ENCODE measurements at places on chromosomes 3 and 15.

- no peak for DNase-seq
Observed at GRCh38 chr15:66309828-66310227, 16.5 kb downstream of the DIS3L start.

DNA sequence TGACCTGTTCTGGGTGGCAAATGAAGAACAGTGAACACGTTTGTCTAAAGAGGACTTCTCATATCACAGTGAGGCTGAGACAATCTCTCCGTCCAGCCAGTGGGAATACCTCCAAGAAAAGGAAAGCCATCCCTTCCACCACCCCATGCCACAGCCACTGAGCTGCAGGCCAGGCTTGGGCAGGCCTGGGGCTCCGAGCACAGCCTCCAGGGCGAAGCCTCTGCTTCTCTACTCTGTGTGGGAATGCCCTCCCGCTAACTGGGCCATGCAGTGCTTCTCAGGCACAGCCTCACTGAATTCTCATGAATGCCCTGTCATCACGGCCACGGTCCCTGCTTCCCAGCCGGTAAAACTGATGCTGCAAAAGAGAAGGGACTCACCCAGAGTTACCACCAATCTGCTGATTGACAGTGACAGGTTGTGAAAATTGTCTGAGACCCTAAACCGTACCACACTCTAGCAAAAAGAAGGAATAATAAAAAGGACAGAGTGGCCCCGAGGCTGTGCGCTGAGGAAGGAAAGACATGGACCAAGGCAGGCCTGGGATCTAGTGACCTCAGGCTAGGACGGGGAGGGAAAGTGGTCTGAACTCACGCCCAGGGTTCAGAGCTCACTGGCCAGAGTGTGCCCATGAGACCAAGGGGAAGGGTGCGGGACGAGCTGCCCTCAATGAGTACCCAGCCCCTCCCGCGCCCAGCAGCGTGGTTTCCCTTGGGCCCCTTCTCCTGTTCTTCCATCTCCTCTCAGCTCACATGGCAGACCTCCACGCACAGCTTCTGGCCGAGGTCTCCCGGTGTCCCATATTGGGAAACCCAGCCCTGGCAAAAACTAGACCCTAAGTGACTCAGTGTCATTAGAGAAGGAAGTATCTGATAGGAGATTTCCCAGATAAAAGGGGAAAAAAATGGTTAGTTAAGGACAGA lies 52.8 kb downstream of the DHX30 start:
- DNase-seq, result no peak

DNA sequence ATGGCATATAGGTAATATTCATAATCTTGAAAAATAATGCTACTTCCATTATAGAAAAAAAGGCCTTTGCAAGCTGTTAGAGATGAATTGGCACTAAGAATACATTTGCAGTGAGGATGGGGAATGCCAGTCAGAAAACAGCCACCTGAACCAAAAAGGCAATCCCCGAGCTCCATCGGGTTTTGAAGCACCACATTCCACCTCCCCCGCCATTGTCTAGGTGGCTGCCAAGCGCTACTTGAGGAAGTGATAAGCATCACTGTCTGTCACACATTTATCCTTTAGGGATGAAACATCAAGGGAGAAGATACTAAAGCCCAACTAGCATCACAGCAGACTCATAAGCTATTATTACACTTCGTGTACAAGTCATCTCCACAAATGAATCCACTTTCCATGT lies 112.8 kb downstream of the OSBPL10 start:
- no peak for DNase-seq

DNA sequence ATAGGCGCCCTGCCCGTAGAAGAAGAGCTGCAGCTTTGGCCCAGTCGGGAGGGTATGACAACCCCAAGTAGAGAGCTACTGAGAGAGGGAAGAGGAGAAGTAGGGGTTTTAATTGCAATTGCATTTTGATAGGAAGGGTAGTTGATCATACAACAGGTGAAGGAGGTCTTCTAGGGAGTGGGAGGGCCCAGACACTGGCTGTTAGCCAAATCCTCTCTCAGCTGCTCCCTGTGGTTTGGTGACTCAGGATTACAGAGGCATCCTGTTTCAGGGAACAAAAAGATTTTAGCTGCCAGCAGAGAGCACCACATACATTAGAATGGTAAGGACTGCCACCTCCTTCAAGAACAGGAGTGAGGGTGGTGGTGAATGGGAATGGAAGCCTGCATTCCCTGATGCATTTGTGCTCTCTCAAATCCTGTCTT lies 408.9 kb upstream of the THBS1 start:
- no peak for DNase-seq

- DNase-seq, result no peak
Observed at GRCh38 chr15:65910341-65910740, 41.0 kb downstream of the RAB11A start.

DNA sequence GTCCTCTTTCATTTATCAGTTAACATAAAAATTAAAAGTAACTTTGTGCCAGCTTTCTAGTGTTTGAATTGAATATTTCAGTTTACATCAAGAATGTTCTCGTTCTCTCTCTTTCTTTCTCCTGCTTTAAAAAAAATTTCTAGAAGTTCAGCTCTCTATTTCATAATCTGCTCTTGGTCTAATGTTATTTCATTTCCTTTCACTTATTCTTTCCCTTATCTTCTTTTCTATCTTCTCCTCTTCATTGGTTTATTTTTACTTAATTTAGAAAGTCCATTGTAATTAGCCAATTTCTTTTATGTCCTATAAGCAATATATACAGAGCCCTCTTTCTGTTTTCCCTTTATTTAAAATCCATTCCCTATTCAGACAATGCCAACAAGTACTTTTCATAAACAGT lies 44.6 kb downstream of the CCDC54 start:
- DNase-seq, result no peak

GRCh38 chr3:148625095-148625736 lies 72.5 kb upstream of the AGTR1 start:
- no peak for DNase-seq

- DNase-seq, result no peak
Observed at GRCh38 chr3:13379201-13379830, 40.8 kb downstream of the NUP210 start.

DNA sequence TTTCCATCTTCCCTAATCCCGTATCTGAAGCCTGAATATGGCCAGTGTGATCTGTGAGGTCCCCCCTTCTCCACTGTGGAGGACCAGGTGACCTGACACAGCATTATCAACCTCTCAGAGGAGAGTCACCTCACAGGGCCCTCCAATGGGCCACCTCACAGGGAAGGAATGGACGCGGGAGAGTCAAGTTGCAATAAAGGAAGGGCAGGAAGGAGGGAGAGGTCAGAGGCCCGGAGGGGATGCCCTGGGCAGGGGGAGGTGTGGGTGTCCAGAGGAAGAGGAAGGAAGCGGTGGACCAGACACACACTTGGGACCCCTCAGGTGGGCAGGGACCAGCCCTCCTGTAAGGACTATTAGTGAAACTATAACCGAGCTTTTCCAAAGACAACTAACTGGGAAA lies 14.6 kb upstream of the LRRC15 start:
- DNase-seq, result no peak

- no peak for DNase-seq
Observed at GRCh38 chr15:22968366-22968765, 11.8 kb downstream of the CYFIP1 start.

GRCh38 chr15:32905481-32905880 lies 187.7 kb downstream of the GREM1 start:
- DNase-seq, result no peak

GRCh38 chr15:28989239-28989830 lies 103.6 kb downstream of the APBA2 start:
- no peak for DNase-seq

- DNase-seq, result no peak
Observed at GRCh38 chr3:185351396-185351795, 11.5 kb upstream of the MAP3K13 start.

DNA sequence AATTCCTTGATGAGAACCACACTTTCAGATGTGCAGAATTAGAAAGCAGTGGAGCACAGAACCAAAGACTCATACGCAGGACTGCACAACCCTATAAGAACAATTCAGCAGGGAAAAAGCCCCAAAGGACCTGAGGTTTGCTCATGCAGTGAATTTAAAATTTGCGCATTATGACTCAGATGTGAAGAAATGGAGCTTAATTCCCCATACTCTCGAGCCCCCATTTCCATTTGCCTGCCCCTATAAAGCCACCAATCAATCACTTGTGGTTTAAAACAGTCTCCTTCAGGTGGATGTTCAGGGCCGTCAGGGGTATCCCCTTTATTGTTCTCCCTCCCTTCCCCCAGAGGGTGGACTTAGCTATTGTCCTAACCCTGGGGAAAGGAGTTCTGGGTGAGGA lies 221.2 kb downstream of the IGSF11 start:
- no peak for DNase-seq

DNA sequence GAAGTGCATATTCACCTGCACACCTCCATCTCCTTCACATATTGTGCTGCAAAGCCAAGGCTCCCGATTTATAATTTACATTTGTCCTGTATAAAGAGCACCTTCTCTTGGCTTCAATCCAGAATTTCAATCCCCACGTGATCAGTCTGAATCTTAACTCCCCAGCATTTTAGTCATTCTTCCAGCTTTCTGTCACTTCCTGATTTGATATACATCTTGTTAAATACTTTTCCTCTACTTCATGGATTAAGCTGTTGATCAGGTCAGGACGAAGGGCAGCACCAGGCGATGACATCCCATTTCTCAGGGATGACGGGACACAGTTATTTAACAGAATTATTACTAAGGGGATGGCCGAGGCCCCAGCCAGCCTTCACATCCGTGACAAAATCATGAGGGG lies 212.5 kb downstream of the EPHB1 start:
- DNase-seq, result no peak

DNA sequence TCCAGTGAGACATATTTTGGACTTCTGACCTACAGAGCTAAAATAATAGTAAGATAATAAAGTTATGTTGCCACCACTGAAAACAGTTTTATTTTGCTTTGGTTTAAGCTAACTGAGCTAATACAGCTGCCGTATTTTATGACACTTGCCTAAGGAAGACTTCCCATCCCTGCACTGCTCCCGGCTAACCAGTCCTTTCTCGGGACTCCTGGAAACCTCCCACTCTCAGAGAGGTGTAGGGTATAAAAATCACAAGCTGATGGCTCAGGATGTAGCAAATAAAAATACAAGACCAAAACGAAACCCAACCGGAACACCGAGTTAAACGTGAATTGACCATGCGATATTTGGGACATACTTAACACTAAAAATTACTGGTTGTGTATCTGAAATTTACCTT lies 448 bp upstream of the KBTBD12 start:
- DNase-seq, result no peak

GRCh38 chr15:80936288-80937078 lies 53.1 kb downstream of the MESD start:
- no peak for DNase-seq

DNA sequence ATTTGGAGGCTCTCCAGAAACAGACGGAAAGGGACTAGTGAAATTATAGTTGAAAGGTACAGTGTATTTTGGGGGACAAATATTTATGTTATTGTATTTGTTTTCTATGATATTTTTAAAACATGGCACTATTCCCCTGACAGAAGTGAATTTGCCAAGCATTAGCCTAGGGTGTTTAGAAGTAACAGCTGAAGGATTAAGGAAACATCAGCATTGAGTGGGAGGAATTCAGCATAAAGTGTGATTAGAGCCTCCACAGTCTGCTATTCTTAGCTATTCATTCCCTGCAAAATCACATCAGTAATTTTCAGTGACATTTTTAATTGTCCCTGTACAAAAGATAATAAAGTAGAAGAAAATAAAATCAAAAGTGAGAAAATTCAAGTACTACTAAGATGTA lies 231.4 kb downstream of the ROBO2 start:
- no peak for DNase-seq

DNA sequence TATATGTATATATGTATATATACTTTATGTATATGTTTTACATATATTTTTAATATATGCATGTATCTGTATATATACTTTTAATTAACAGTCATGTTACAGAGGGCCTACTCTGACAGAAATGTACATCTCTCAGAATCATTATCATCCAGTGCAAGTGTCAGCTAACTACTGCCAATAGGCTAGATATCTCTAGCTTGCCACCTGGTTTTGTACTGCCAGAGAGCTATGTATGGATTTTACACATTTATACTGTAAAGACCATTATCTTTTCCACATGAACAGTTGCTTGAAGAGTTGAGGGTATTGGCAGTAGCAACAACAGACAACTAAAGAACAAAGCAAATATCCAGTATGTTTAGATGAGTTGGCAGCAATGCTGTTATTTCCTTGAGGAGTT lies 99.7 kb upstream of the VGLL3 start:
- no peak for DNase-seq

- DNase-seq, result no peak
Observed at GRCh38 chr3:157300094-157300493, 136.6 kb upstream of the PTX3 start.

GRCh38 chr3:7876741-7877297 lies 624.8 kb upstream of the LMCD1 start:
- no peak for DNase-seq

DNA sequence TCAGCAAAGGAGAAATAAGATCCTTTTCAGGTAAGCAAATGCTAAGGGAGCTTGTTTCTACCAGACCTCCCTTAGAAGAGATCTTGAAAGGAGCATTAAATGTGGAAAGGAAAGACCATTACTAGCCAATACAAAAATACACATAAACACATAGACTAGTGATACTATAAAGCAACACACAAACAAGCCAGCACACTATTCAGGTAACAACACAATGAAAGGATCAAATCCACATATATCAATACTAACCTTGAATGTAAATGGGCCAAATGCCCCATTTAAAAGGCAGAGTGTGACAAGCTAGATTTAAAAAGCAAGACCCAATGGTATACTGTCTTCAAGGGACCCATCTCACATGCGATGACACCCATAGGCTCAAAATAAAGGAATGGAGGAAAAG lies 317.6 kb downstream of the TBL1XR1 start:
- no peak for DNase-seq

- no peak for DNase-seq
Observed at GRCh38 chr3:167203062-167203461, 177.0 kb downstream of the ZBBX start.

GRCh38 chr3:166110102-166110501 lies 272.9 kb upstream of the BCHE start:
- no peak for DNase-seq

DNA sequence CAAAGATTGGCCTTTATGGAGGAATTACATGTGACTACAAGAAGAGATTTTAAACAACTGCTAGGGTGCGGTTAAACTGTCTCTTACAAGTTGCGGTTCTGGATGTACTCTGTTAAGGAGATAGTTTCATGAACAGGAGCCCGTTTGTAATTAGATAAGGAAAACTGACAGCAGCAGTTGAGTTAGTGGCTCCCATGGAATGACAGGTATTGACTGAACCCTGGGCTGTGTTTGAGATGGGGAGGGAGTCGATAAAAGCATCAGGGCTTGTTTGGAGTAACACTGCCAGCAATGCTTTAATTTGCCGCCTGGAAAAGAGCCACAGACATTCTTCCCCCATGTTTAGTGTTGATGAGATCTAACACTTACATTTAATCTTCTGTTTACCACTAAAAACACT lies 139.9 kb downstream of the ROBO2 start:
- no peak for DNase-seq

GRCh38 chr15:29665444-29666003 lies 156.7 kb downstream of the TJP1 start:
- DNase-seq, result no peak

- DNase-seq, result no peak
Observed at GRCh38 chr3:195302431-195302830, 31.5 kb upstream of the XXYLT1 start.

GRCh38 chr3:184391266-184391665 lies 11.4 kb downstream of the CHRD start:
- no peak for DNase-seq

Data from stimulated activated CD4-positive, alpha-beta T cell treated with anti-CD3 and anti-CD28 coated beads, Interleukin-15, amount 100 ng/mL, for 1 hour (primary cell).